Natural killer cell (primary cell): ENCODE measurements at places on chromosomes 1 and 21. TPM values are rescaled to one million over a fixed set of nuclear protein-coding genes. Genes with fewer than 3 reads are reported as not detected.

The CHAF1B gene
- 7.7 TPM for total RNA-seq

The ERICH3 gene
- total RNA-seq, result 0.64 TPM

The EXO1 gene
- 1.7 TPM for total RNA-seq

The TIE1 gene
- total RNA-seq, result 10.7 TPM

The FAM78B gene
- not detected for total RNA-seq

The HPDL gene
- 0.38 TPM for total RNA-seq

The AIRE gene
- not detected for total RNA-seq

The PODN gene
- total RNA-seq, result 11.2 TPM

The IL19 gene
- total RNA-seq, result not detected

The HAPLN2 gene
- not detected for total RNA-seq

The PROX1 gene
- not detected for total RNA-seq

The PROK1 gene
- total RNA-seq, result not detected

The TSTD1 gene
- 34.3 TPM for total RNA-seq
